ENCODE measurements at places on chromosomes 7 and 10.

DNA sequence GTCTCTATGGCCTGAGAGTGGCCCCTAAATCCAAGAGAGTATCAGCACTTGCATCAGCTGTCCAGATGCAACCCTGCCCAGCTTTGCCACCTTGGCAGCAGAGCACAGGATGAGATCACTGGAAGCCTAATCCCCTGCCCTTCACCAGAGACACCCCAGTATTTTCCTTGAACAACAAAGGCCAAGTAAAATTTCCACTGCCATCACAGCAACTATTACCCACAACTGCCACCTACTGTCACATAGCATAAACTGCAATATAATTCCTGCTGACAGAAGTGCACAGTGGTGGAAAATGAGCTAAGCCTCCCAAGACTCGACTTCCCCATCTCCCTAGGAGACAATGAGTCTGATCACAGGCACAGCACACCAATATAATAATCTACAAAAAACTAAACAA, 462.8 kb upstream of the ZWINT start:
- DNase-seq: no peak

- no peak for DNase-seq
These were observed 22.7 kb downstream of the OGDHL start for GRCh38 chr10:49739426-49739825.

GRCh38 chr10:48470893-48471805, 133.7 kb downstream of the ARHGAP22 start:
- DNase-seq: no peak

GRCh38 chr7:53218730-53219504, 183.5 kb downstream of the POM121L12 start:
- DNase-seq: peak; percentile 31

- DNase-seq: no peak
These were observed 64.1 kb downstream of the MGAM2 start for GRCh38 chr7:142175594-142175993.

DNA sequence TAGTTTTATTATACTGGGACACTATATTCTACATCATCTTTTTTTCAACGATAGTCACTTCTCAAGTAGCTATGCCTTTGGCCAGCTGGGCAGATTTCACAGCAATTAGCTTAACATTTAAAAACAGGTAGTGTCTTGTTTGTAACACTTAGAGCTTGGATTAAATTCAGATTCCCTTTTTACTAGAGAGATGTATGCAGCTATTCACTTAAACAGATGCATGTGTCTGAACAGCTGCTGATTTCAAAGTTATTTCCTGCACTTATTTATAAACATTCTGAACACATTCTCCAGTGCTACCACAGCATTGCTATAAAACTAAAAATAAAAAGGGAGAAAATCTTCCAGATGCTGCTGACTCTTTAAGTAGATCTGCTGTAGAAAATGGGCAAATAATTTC, 637.2 kb downstream of the POM121L12 start:
- DNase-seq: no peak

DNA sequence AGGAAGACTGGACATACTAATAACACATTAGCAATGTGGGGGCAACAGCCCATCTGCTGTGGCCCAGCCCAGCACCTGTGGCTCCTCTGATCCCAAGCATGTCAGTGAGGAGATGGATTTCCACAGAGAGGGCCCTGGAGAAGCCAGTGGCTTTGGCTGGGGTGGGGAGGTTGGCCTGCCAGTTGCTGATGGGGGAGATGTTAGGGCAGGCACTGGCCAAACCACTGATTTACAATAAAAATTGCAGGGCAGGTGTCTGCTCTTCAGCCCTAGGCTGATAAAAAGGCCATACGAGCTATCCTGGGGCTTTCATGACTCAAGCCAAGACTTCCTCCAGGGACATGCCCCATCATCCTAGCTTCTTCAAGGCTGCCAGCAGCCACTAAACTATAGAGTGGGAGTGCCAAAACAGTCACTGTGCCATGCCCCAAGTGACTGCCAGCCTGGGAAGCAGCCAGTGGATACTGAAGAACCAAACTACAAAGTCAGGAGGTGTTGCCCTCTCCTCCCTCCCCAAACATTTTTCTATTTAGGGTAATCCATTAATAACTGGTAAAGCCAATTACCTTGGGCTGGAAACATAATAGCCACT, 37.8 kb downstream of the DPCD start:
- DNase-seq: no peak

- no peak for DNase-seq
These were observed 183.3 kb downstream of the SGMS1 start for GRCh38 chr10:50440489-50440888.

- DNase-seq: no peak
These were observed 22.9 kb downstream of the WNT16 start for GRCh38 chr7:121351682-121352081.

GRCh38 chr10:102289840-102290239, 44.5 kb downstream of the GBF1 start:
- no peak for DNase-seq

- DNase-seq: no peak
These were observed 311.0 kb downstream of the PTPRN2 start for GRCh38 chr7:158276414-158277218.

DNA sequence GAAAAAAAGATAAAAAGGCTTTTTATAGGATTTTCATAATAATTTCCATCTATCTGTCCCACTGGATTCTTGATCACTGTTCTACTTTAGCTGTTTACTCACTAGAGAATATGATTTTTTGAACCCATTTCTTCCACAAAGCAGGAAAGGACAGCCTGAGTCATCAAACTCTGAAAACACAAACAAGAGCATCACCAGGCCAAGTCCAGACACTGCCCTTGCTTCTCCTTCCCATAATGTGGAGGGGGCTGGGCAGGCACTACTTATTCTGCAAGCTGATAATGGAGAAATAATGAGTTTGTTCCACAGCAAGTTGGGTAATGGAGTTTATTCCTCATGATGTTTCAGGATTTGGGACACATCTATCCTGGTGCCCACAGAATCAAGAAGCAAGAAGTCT, 13.0 kb upstream of the KCNIP2 start:
- DNase-seq: no peak

DNA sequence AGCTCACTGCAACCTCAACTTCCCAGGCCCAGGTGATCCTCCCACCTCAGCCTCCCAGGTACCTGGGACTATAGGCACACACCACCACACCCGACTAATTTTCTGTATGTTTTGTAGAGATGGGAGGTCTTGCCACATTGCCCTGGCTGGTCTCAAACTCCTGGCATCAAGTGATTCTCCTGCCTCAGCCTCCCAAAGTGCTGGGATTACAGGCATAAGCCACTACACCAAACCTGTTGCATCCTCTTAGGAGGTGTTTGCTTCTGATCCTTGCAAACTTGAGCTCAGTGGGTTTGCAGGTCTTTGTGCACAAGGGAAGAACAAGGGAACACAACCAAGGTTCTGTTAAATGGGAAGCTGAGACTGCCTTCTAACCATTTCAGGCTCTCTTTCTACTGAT, 184.6 kb downstream of the ARHGAP12 start:
- no peak for DNase-seq

DNA sequence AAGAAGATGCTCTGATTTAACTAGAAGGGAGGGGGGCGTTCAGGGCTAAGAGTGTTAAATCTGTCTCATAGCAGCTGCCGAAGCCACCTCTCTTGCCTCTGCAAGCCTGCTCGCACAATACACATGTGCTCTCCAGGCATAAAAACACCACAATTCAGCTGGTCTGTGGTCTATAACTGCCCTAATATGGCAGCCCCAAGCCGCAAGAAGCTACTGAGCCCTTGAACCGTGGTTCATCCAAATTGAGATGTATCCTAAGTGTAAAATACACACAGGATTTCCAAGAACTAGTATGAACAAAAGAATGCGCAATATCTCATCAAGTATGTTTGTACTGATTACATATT, 70.8 kb upstream of the FGFR2 start:
- DNase-seq: no peak

DNA sequence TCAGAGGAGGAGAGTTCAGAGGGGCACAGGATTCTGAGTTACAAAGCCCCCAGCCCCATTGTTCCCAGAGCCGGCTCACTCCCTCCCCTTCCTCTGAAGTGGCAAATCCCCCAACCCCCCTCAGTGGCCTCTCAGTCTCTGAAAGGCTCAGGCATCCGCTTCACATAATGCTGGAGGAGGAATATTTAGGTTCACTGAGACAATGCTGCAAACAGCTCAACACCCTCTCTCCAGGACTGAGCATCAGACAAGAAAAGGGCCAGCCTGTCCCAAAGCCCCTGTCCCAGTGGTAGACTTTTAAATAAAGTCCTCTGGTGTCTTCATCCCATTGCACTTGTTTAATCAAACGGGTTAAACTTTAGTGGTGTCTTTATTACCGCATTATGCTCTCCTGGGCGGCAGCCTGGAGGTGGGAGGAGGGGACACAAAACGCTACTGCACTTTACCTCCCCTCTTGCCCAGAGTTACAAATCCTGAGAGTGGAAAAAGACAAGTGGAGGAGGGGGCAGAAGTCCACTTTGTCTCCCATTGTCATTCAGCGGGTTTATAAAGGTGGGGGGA, 257.9 kb downstream of the FGFR2 start:
- DNase-seq: peak; percentile 52

- no peak for DNase-seq
These were observed 392.6 kb downstream of the POM121L12 start for GRCh38 chr7:53428045-53428444.

DNA sequence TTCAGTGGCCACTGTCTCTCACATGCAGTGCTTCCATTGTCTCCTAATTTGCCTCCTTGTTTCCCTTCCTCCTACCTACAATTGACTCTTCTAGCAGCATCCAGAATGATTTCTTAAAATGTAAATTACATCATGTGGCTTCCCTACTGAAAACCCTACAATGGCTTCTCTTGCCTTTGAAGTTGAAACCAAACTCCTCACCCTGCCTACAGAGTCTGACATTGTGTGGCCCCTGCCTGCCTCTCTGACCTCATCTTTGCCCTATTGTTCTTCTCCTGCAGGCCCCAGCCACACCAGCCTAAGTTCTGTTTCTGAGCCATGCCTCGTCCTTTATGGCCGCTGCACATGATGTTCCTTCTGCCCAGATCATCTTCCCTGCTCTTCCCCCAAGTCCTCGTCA, 35.8 kb upstream of the CDK1 start:
- DNase-seq: no peak

GRCh38 chr10:19256331-19256730, 207.7 kb downstream of the MALRD1 start:
- no peak for DNase-seq

- DNase-seq: no peak
These were observed 377.6 kb upstream of the MYO3A start for GRCh38 chr10:25556457-25556856.

DNA sequence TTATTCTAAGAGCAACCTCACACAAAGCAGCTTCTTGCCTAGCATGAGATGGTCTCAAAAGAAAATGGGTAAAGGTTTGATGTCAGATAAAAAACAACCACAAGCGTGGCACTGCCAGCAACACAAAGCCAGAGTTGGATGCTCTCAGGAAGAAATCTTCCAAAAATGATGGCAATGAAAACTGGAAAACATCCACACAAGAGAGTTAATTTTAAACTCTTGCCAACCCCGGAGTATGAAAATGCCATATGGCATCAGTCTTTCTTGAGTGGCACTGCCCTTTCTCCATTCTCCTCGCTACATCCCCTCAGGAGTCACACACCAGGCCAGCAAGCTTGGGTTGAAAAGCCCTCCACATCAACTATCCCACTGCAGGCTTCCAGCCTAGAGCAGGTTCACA, 41.0 kb downstream of the CADPS2 start:
- DNase-seq: no peak

- no peak for DNase-seq
These were observed 99.3 kb downstream of the SEC23IP start for GRCh38 chr10:119991816-119992215.

- no peak for DNase-seq
These were observed 39.7 kb downstream of the CARD11 start for GRCh38 chr7:3003936-3004335.

GRCh38 chr10:97067716-97068391, 117.9 kb downstream of the SLIT1 start:
- no peak for DNase-seq

- no peak for DNase-seq
These were observed 170.4 kb upstream of the NRG3 start for GRCh38 chr10:81704596-81704995.

DNA sequence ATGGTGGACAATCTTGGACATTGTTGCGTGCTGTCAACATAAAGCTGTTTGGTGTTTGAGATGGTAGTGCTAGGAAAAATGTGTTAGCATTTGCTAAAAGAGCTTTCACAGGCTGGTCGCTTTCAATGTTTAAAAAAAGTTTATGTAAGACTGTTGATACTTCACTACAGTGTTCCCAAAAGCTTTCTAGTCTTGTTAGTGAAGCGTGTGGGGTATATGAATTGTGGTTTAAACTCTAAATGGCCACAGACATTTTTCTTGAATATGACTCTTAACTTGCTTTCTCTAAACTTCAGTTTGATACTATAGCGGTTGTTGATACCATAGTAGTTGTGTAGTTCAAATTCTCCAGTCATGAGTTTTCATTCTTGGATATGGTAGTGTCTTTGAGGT, 44.9 kb downstream of the MCU start:
- DNase-seq: no peak

DNA sequence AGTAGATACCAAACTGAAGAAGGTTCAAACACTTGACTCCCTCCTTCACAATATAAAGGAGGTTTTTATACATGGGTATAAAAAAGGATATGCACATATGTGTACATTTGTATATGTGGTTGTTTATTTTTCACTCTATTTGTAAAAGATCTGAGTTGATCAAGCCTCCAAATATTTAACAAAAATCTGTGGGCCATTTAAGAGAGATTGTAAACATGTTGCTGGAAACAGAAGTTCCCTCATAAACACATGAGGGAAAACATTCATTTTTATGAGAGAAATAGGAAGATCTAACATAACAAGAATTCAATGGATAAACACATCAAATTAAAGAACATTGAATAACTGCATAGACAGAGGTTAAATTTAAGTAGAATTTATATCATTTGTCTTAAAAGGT, 81.7 kb downstream of the COL28A1 start:
- no peak for DNase-seq

GRCh38 chr10:78992333-78992732, 76.4 kb upstream of the ZMIZ1 start:
- no peak for DNase-seq

DNA sequence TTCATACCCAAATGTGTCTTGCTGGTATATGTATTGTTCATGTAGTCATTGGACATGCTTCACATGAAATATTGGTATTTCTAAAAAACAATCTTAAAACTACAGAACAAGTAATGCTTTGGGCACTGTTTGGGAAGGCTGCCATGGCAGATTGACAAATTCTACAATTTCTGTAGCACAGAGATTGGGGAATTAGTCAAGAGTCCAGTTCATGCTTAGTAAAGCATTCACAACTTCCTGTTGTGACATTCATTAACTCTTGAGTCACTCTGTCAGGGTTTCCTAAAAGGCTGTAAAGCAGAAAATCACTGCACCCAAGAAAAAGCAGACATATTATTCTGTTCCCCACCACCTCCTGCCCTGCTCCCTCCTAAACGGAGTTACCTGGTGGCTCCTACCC, 398.9 kb downstream of the PHTF2 start:
- DNase-seq: no peak

DNA sequence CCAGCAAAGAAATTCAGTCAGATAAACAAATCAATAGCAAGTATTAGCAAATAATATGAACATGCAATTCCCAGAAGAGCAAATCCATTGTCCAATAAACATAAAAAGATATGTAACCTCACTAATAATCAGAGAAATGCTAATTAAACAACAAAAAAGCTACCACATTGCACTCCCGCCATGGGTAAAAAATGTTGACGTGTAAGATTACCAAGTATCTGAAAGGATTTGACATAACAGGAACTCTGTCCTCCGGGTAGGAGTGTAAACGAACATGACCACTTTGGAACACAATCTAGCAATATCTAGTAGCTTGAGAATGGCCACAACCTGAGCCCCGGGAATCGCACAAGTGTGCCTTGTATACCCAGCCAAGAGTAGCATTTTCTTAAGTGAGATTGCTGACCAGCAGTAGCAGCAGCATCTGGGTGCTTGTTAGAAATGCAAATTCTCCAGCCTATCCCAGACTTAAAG, 31.6 kb downstream of the DYDC1 start:
- DNase-seq: no peak
